ENCODE measurements at places on chromosomes 5 and 9. TPM values are rescaled to one million over a fixed set of nuclear protein-coding genes. Genes with fewer than 3 reads are reported as not detected.

Gene NOL8
- 56.2 TPM for total RNA-seq

Gene ABLIM3
- not detected for total RNA-seq

Gene GMCL2
- not detected for total RNA-seq

Gene TERT
- 4.0 TPM for total RNA-seq

Gene SLC2A6
- total RNA-seq: 3.0 TPM

Gene PCDHB9
- not detected for total RNA-seq

Gene PLCXD3
- not detected for total RNA-seq

Gene WDR38
- not detected for total RNA-seq

Gene ELOVL7
- total RNA-seq: 0.51 TPM

Gene IFNA2
- total RNA-seq: not detected

Gene F12
- total RNA-seq: 0.70 TPM

Gene PLPPR1
- total RNA-seq: not detected

Gene EGR1
- total RNA-seq: 11.8 TPM

Gene IRX2
- total RNA-seq: not detected

Gene TTC39B
- 24.6 TPM for total RNA-seq

Gene OR1J2
- total RNA-seq: not detected

Gene HAND1
- not detected for total RNA-seq

Gene PCDHGA7
- total RNA-seq: not detected

Gene CTSV
- total RNA-seq: 0.67 TPM

Gene SNX24
- 1.2 TPM for total RNA-seq

Gene IFNA21
- total RNA-seq: not detected

Gene JAKMIP2
- total RNA-seq: 0.48 TPM

Gene ZBED3
- total RNA-seq: 2.6 TPM

Data from activated naive CD4-positive, alpha-beta T cell treated with anti-CD3 and anti-CD28 coated beads, Interleukin-2, amount 10 ng/mL, durations not matched to agents 5 hours and 36 hours (primary cell).